Suppressor macrophage treated with lipopolysaccharide for 1 hour (primary cell): ENCODE measurements at places on chromosomes 7 and 10.

DNA sequence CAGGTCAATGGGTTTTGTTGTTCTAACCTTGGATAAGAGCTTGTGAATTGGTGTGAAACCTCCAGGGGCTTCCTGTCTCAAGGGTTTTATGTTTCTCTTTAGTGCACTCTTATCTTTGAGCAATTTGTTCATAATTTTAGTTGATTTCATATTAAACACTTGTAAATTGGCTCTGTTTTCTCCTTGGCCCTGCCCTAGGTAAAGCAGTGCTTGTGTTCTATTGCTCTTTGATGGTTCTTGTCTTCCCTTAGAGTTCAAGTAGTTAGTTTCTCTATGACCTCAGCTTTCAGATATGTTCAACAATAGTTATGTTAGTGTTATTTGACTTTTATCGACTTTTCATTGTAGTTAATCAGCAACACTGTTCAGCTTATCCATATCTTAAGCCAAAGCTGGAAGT lies 566.4 kb upstream of the POT1 start:
- no peak for DNase-seq

- no peak for DNase-seq
Observed at GRCh38 chr7:34806831-34807230, 148.8 kb downstream of the NPSR1 start.

GRCh38 chr7:52360541-52360940 lies 674.9 kb upstream of the POM121L12 start:
- DNase-seq: no peak

DNA sequence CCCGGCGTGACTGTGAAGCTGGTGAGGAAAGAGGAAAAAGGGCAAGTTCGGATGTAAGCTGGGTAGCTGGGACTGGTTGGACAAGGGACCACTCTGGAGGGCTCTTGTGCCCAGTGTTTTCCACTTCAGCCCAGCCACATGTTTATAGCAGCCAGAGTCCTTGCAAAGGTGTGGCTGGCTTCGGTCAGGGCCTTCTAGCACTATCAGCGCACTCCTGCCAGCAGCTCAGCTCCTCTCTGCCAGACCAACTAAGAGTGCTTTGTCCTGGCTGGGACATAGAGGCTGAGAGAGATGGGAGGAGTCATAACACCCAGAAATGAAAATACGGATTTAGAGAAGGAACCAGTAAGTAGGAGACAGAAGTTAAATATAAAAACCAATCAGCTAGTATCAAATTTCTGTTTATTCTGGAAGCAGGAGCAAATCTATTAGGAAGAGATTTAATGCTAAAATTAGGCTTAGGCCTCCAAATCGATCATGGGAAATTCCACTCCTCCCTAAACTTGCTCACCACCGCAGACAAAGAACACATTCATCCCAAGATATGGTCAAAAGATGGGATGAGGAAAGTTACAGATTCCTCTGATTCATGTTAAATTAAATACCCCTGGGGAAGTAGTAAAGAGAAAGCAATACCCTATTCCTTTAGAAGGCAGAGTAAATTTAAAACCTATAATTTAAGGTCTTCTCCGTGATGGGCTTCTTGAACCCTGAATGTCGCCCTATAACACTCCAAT lies 135.0 kb downstream of the RALA start:
- no peak for DNase-seq

- DNase-seq: peak; percentile 66
Observed at GRCh38 chr10:72834183-72834825, 59.2 kb upstream of the OIT3 start.
